ENCODE measurements at places on chromosomes 7 and 10.

- no peak for DNase-seq
Measured at GRCh38 chr10:17166699-17167098, 34.8 kb downstream of the TRDMT1 start.

DNA sequence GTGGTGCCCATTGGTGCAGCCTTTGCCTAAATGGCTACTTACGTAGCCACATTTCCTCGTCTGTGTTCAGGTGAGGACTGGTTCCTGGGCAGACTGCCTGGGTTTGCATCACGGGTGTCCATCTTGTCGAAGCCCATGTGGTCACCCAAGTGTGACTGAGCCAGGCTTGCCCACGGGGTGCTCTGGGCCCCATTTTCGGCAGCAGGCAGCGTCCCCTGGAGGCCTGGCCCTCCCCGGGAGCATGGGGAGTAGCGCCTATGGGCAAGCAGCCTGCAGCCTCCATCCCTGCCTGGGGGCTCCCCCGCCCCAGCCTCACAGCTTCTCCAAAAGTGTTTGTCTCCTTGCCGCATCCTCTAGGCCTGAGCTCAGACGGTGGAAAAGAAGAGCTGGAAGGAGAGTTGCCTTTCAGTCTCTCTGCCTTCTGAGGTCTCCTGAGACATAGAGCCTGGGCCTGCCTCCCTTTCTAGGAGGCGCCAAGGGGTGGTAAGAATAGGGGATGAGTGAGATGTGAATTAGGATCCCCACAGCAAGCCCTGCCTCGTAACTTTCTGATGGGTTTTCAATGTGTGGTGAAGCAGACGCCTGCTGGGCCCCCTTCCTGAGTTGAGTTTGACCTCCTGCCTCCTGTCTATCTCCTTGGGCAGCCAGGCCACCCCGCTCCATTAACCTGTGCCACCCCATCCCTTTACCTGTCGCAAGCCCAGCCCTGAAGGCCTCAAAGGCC, 42.7 kb downstream of the HTRA1 start:
- DNase-seq = no peak

DNA sequence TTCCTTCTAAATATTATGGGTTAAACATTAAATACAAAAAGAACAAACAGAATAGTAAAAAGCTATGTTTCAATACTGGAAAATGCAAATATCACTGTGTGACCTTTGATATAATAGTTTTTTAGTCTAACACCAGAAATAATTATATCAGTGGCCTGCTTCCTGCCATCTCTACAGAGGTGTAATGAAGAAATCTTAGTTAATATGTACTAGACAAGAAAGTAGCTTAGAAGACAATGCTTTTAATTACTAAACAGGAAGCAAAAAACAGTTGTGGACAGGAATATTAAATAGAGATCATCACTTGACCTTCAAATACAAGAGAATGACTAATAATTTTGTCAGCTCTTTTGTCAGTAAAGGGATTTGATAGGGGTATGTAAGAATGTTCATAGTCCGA, 47.4 kb upstream of the LRRN3 start:
- no peak for DNase-seq

DNA sequence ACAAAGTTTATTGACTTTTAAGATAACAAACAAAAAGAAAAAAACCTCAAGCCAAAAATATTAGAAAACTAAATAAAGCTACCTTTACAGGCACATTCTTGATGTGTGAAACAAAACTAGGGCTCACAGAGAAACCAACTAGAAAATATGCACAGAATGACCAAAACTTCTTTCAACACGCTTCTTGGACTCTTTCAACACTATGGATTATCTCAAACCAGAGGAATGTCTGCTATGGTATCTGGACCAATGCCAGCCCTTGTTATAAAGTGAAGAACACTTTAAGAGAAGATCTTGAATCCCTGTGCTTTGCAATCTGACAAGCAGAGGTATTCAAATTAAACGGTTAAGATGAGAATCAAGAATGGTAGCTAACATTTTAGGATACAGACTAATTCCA, 76.6 kb downstream of the DNAJC1 start:
- DNase-seq = no peak

DNA sequence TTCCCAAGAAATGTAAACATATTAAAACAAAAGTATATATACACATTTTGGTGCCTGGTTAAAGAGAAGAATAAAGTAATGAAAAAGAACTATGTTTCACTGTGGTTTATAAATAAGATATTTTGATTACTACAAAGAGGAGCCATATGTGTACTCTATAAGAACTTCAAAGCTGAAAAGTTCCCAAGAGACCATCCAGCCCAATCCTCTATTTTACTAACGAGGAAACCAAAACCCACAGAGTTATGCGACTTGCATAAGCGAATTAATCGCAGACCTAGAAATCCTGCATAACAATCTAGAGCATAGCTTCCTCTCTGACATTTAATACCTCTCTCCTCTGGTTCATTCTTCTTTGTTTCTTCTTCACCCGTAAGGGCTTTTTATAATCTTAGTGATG, 937.1 kb downstream of the CNTNAP2 start:
- no peak for DNase-seq

DNA sequence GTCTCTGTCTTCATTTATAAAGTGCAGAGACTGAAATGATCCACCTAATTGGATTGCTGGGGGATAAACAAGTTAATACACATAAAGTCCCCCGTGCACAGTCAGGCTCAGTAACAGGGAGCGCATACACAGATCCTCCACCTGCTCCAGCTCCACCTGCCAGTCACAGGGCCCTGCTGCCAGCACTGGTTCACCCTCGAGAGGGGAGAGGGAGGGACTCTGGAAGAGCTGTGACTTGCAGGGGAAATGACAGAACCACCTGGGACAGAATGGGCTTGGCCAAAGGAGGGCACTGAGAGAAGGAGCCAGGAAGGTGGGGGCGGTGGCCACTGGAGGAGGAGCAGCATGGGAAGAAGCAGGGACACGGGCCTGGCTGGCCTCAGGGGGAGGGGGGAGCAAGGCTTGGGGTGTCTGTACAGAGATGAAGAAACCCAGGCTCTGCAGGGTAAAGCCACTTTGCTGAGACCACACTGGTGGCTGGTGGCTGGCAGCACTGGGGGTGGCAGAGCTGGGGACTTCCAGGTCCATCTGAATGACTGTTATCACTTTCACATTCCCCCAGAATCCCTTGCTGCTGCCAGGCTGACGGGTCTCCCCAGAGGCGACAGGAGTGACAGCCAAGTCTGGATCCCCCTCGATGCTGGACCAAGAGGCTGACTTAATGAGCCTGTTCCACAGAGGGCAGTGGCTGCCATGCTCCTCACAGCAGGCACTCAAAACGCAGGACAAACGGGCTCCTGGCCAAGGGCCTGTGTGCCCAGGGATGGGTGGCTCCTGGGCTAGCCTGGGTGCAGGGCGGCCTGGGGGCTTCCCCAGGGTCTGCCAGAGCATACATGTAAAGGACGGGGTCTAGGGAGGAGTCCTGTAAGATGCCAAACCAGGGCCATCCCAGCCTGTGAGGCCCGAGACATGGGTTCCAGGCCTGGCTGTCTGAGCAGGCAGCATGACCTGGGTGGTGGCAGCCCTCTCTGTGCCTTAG, 151.1 kb downstream of the SH3PXD2A start:
- no peak for DNase-seq

- DNase-seq = no peak
Measured at GRCh38 chr7:105718511-105718925, 137.2 kb upstream of the EFCAB10 start.

DNA sequence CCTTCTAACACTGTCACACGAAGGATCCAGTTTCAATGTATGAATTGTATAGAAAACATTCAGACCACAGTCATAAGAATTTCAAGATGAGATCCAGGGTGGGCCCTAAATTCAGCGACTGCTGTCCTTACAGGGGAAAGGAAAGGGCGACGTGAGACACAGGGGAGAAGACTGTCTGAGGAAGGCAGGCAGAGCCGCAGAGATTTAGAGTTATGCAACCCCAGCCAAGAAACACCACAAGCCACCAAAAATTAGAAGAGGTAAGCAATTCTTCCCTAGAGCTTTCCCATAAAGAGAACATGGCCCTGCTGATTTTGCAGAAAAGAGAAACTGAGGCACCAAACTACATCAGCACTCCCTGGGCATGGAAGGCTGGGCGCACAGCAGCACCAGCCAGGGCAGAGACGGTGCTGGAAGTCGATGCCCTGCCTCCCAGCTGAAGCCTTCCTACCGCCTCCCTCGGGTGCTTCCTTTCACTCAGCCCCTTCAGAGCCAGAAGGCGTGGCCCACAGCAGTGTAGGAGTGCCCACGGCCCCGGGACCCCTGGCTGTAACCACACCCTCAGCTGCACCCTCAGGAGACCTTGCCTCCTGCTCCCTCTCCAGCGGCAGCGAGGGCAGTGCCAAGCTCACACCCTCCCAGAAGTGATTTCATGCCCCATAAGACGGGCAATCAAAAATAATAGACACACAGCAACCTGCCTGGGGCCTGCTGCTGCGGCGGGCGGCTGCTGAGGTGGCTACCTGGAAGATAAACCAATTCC, 81.0 kb upstream of the LRRC4 start:
- no peak for DNase-seq

GRCh38 chr7:11648980-11649379, 183.0 kb downstream of the THSD7A start:
- no peak for DNase-seq

- DNase-seq = no peak
Measured at GRCh38 chr10:109974504-109975191, 33.1 kb upstream of the ADD3 start.

GRCh38 chr7:43557831-43558495, 24.9 kb upstream of the STK17A start:
- DNase-seq = no peak

DNA sequence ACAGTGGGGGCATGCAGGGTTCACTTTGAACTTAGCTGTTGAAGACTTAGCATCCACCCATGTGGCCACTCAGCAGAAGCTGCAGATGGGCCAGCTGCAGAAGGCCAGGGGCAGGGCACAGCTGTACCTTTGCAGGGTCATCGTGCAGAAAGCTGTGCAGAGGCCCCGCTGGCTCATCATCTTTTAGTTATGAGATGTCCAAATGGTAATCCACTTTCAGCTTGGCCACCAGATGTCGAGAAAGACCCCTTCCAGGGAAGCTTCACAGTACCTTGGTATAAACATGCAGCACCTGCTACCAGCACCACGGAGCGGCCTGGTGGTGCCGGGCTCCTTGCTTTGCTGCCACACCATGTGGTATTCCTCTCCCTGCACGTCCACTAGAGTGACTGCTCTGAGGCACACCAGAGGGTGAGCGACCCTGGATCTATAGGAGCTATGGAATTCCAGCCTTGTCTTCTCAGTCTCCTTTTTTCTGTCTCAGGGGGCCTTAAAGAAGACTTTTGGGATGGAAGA, 74.2 kb upstream of the LAMB4 start:
- no peak for DNase-seq

- DNase-seq = no peak
Measured at GRCh38 chr10:87603769-87604168, 55.9 kb upstream of the PAPSS2 start.

- no peak for DNase-seq
Measured at GRCh38 chr7:151857412-151857811, 19.5 kb downstream of the PRKAG2 start.

DNA sequence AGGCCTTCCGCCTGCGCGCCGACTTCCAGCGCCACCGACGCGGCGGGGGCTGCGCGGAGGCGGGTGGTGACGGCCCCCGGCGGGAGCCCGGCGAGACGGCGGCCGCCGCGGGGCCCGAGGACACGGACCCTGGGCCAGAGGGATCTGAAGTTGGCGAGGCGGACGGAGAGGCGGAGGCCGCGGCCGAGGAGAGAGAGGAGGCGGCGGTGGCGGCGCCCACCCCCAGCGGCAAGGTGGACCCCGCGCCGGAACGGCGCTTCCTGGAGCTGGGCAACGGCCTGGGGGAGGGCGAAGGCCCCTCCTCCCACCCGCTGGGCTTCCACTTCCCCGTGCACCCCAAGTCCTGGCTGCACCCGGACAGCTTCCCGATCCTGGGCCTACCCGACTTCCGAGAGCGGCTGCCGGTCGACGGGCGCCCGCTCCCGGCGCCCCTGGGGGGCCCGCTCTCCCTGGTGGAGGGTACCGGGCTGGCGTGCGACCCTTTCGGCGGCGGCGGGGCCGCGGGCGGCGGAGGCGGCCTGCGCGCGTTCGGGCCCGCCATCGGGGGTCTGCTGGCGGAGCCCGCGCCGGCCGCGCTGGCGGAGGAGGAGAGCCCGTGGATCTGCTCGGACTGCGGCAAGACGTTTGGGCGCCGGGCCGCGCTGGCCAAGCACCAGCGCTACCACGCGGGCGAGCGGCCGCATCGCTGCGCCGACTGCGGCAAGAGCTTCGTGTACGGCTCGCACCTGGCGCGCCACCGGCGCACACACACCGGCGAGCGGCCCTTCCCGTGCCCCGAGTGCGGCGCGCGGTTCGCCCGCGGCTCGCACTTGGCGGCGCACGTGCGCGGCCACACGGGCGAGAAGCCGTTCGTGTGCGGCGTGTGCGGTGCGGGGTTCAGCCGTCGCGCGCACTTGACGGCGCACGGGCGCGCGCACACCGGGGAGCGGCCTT, 16.2 kb downstream of the ZNF316 start:
- no peak for DNase-seq

- DNase-seq = no peak
Measured at GRCh38 chr7:37832194-37832593, 16.2 kb upstream of the NME8 start.

- no peak for DNase-seq
Measured at GRCh38 chr10:63633677-63634487, 112.7 kb downstream of the REEP3 start.

DNA sequence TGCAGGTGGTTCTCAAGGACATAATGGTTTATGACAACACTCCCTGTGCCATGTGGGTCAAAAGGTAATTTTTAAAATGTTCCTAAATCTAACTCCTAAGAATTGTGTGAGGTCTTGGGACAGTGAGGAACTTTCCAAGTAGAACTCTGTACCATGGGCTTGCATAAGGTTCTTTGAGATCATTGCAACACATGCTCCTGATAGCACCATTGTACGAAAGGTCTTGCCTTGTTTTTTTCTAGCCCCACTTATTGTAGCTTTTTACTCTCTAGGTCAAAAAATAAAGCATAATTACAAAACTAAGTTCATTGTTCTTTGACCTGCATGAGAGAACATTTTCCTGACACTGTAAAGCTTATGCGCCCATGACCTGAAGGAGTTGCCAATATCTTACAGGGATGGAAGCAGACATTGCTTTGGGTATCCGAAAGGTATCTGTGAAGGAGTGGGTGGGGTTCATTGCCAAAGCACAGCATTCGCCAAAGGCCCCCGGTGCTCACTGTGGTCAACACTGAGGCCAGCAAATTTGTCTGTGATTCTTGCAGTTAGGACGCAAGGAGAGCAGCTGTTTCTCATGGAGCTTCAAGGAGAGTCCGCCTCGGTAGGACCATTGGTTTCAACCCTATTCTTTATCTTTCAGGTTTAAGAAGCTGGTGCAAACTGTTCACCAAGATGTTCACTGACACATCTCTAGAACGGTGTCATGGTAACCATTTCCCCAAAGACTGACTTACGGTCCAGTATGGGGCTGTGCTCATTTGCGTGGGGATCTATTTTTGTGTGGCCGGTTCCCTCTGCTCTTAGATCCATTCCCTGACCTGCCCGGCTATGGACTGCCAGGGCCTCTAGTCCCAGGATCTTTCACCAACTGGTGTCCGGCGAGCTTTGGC, 7.6 kb upstream of the PRKAG2 start:
- no peak for DNase-seq

Data from activated gamma-delta T cell (primary cell).